RKO (cell line): ENCODE measurements at places on chromosomes 1 and 21.

DNA sequence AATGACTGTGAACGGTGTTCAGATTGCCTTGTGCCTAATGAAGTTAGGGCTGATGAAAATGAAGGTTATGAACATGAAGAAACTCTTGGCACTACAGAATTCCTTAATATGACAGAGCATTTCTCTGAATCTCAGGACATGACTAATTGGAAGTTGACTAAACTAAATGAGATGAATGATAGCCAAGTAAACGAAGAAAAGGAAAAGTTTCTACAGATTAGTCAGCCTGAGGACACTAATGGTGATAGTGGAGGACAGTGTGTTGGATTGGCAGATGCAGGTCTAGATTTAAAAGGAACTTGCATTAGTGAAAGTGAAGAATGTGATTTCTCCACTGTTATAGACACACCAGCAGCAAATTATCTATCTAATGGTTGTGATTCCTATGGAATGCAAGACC lies 96.6 kb downstream of the ZFYVE9 start:
- DNase-seq = peak; percentile 84

- no peak for DNase-seq
Observed at GRCh38 chr1:77545970-77546369, 136.5 kb downstream of the ZZZ3 start.

- no peak for DNase-seq
Observed at GRCh38 chr1:231508941-231509340, 19.5 kb upstream of the TSNAX start.

- no peak for DNase-seq
Observed at GRCh38 chr21:32741336-32741735, 13.5 kb upstream of the SYNJ1 start.

DNA sequence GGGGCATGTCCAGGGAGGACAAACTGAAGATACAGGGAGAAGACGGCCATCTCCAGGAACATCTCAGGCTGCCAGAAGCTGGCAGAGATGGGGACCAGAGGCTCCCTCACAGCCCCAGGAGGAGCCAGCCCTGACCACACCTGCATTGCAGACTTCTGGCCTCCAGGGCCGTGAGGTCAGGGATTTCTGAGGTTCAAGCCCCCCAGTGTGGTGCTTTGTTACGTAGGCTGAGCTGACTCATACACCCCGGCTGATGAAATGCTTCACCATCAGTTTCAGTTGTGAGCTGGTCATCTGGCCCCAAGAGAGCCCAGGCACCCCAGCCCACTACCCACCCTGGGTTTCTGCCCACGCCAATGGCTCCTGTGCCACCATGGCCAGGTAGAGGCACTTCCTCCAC lies 106.4 kb downstream of the SIK1 start:
- no peak for DNase-seq

- DNase-seq = no peak
Observed at GRCh38 chr1:39044762-39045161, 18.6 kb downstream of the NDUFS5 start.

GRCh38 chr1:28127617-28128257 lies 39.3 kb upstream of the EYA3 start:
- no peak for DNase-seq

DNA sequence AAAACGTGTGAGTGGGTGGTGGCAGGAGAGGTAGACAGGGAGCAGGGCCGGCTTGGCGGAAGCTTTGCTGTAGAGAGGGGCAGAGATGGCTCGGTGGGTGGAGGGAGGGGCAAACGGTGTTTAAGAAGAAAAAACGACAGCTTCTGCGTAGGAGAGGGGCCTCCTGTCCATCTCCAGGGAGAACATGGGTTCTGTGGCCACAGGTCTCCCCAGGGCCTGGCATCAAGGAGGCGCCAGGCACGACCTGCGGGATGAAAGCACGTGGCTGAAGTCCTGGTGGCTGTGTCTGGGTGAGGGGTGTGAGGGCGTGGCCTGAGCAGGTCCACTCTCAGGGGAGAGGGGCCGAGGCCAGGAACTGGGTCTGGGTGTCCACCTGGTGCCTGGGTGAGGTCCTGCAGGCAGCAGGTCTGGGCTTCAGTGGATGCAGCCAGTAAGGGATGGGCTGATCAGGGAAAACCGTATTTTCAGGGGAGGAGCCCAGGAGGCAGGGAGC lies 940 bp upstream of the PRKCZ start:
- peak; percentile 70 for DNase-seq

GRCh38 chr1:219460896-219461815 lies 151.7 kb downstream of the ZC3H11B start:
- DNase-seq = no peak

GRCh38 chr1:941588-942383 lies 17.3 kb downstream of the NOC2L start:
- peak; percentile 48 for DNase-seq

DNA sequence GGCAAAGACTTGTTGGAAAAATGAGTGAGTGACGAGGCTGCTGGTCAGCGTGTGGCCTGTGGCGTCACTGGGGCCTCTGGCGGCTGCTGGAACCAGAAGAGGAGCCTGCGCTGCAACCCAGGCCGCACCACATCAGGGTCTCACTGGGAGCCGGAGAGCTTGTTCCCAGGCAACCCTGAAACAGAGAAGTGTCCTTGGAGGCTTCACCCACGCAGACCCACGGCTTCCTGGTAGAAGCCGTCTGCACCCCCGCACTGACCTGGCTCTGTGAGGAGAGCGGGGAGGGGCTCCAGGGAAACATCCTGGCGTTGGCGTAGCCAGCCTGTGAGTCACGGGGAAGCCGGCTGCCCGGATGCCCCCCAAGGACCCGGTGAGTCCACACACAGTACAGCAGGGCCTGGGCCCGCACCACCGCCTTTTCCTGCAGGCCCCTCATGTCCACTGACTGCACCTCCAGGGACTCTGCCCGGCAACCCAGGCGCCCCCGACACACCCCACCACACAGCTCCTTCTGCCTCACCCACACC lies 57.4 kb downstream of the COL6A1 start:
- no peak for DNase-seq

- DNase-seq = no peak
Observed at GRCh38 chr1:224884361-224884801, 45.1 kb upstream of the DNAH14 start.

DNA sequence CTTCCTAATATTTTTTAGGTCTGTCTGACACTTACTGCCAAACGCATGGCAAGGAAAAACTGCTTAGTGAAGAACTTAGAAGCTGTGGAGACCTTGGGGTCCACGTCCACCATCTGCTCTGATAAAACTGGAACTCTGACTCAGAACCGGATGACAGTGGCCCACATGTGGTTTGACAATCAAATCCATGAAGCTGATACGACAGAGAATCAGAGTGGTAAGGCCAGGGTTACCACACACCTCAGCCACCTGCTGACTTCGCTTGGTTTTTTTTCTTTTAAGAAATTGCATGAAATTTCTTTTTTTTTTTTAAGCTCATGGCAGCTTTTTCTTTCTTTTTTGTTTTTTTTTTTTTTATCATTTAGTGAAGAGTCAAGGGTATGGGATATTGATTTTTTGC lies 17.2 kb downstream of the ATP1A1 start:
- no peak for DNase-seq

DNA sequence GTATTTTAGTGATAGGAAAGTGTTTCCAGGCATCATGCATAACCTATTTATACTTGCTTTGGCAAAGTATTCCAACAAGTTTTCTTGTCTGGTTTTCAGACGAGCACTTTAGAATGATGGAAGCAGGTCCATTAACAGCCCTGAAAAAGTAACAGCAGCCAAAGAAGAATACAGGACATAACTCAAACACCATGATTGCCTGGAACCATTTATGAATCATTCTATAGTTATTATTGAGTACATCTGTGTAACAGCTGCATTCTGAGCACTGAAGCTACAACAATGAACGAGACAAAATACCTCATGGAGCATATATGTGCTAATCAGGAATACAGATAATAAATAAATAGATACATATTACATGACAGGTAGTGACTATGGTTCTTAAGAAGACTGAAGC lies 12.6 kb downstream of the IL10RB start:
- DNase-seq = no peak

DNA sequence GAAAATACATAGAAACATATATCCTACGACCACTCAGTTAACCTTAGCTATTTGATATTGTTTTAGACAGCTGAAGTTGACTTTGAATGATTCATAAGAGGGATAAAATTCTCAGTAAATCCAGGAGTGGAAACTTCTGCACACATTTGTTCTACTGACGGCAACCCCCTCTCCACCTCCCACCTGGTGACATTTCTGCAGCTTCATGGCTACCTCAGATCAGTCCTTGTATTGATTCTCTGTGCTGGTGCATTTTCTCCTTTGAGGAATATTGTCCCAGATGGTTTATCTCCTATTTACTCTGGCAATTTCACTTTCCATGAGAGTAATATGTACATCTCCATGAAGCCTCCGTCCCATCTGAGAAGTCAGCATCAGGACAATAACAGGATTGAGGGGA lies 57.7 kb upstream of the COA6 start:
- no peak for DNase-seq

GRCh38 chr1:214843281-214843680 lies 239.3 kb upstream of the KCNK2 start:
- DNase-seq = no peak

DNA sequence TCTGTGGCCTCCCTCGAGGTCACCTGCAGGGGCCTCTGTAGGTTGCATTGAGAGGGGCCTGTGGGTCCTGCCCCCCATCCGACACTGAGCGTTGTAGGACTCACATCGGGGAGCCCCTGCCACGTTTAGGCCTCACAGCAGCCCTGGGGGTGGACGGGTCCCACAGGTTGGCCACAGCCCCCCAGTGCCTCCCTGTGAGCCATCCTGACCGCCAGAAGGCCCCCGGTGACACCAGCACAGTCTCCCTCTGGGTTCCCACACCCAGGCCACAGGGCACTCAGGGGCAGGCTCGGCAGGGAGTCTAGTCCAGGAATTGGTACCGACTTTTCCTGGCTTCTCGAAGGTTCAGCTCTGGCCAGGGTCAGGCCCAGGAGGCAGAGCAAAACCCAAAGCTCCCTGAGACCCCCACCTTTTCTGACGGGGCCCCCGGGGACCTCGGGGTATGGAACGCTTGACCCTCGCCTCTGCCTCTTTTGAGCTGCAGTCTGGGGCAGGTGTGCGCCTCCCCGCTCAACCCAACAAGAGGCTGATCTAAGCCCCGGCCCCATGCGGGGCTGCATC lies 13.9 kb upstream of the POFUT2 start:
- no peak for DNase-seq

DNA sequence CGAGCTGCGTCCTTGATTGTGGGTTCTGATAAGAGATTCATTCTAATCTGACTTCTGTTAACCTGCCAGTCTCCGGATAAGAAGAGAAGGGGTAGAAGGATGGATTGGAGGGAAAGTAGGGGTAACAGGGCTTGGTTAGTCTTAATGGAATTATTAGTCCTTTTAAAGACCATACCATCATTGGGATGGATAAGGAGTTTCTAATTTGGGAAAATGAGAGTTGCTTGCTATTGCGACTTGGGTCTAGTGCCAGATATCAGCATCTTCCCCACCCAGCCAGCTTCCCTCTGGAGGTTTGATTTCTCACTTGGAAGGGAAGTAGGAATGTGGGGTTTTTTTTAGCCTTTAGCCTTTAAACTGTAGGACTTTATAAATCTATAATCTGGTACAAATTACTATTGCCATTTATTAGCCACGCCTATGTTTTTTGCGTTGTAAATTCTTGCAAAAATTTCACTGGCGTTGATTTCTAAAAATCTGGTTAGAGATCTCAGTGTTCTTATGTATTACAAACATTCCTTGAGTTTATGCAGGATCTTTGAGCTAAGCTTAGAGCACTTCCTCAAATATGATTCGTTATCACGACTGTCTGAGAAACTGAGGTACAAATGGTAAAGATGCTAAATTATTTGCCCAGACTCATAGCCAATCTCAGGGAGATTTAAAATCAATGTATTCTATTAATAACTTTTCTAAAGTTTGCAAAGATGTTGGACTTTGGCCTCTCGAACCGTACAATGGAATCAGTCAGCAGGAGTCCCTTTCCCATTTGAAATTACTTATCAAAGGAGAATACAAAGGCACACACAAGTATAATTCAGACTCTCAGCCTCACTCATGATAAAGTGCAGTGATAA lies 1.3 kb downstream of the FAM20B start:
- no peak for DNase-seq

DNA sequence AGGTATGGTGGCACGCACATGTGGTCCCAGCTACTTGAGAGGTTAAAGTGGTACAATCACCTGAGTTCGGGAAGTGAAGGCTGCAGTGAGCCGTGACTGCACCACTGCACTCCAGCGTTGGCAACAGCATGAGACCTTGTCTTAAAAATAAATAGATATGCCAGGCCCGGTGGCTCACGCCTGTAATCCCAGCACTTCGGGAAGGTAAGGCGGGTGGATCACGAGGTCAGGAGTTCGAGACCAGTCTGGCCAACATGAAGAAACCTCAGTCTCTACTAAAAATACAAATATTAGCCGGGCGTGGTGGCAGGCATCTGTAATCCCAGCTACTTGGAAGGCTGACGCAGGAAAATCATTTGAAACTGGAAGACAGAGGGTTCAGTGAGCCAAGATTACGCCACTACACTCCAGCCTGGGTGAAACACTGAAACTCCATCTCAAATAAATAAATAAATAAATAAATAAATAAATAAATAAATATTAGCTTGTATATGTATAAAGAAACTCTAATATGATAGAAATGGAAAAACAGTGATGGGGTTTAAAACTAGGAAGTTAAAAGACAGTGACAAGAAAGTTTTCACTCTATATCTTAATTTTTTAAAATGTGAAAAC lies 18.8 kb downstream of the GATAD2B start:
- no peak for DNase-seq

GRCh38 chr1:3630161-3630611 lies 5.4 kb downstream of the TPRG1L start:
- DNase-seq = no peak

DNA sequence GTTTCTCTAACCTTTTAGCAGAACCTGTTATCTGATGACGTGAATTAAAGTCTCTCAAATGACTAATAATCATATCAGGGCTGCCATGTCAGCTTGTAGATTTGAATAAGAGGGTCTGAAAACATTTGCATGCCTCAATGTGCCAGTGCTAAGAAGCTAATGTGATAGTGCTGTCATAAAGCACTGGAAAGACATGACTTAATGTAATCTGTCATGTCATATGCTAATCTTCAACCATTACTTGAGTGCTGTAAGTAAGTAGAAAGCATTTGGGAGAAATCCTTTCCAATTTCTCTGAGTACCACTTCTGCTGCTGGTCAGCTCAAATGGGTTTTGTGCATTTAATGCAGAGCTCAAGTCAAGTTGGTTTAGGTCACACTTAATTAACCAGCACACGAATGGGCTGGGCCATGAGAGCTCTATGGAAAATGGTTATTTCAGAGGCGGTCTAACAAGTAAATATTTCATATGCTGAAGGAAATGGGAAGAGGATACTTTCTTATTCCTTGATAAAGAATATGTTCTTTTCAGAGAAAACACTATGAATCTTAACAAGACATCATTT lies 609.2 kb downstream of the LMO4 start:
- no peak for DNase-seq

GRCh38 chr1:230282157-230282556 lies 144.0 kb downstream of the PGBD5 start:
- no peak for DNase-seq

DNA sequence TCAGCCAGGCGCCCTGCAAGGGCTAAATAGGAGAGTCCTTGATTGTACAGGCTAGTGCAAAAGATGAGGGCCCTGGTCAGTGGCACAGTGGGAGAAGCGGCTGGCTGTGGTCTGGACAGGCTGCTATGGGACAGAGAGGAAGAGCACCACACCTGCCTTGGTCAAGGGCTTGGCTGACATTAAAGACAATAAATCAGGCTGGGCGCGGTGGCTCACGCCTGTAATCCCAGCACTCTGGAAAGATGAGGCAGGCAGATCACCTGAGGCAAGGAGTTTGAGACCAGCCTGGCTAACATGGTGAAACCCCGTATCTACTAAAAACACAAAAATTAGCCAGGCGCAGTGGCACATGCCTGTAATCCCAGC lies 62.9 kb downstream of the NID1 start:
- no peak for DNase-seq

- no peak for DNase-seq
Observed at GRCh38 chr1:6822530-6823359, 37.5 kb downstream of the CAMTA1 start.
